ENCODE measurements at places on chromosomes 3 and 15.

DNA sequence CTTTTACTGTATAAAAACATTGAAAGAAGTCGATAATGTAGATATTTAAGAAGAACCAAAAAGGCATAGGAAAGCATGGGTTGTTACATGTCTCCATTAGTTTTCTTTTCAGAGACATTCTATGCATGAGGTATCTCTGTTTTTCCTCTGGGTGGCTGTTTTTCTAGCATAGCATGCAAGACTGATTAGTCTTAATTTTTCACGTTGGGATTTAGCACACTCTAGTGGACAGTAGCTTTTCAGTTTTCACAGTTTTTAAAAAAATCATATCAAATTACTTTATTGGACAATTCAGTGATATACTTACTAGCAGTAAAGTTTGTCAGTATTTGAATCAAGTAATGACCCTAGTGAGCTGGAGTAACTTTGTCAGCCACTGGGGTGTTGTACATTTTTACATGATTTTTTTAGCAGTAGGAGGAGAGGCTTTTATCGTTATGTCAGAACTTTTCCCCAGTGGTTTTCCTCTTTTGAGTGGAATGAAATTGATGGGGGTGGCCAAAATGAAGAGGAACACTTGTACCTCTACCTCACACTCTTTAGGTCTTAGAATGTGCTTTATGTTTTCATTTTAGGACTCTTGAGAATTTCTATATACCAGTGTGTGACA lies 57.2 kb downstream of the SEC22A start:
- DNase-seq, result no peak

DNA sequence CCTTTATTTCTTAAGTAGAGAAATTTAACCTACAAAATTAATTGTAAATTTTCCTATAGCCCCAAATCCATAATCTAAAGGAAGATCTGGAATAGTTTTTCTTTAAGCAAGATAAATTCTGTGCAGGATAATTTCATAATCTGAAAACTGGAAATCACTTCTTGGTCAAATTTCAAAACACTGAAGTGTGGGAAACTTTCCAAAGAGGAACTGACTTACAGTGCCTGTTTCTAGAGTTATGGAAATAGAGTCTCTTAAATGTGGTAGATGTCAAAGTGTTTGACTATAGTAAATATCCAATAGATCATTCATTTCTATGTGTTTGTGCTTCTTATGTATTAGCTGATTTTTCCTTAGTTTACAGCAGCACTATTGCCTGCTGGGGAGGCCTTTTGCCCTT lies 1.6 kb upstream of the P2RY13 start:
- DNase-seq, result no peak

DNA sequence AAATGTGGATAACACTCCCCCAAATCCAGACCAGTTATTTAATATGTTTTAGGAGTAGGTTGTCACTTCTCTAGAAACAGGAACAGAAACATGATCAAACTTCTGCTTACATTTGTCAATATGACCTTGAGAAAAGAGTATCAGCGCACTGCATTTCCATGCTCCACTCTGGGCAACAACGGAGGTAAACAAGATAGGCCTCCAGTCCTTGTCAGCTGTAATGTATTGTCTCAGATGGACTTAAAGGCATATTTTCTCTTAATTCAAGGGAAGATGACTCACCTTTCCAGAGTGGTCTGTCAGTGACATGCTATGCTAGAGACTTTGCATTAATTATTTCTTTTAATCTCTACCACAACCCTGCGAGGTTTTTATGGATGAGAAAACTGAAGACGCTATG lies 51.6 kb upstream of the TCF12 start:
- DNase-seq, result no peak

DNA sequence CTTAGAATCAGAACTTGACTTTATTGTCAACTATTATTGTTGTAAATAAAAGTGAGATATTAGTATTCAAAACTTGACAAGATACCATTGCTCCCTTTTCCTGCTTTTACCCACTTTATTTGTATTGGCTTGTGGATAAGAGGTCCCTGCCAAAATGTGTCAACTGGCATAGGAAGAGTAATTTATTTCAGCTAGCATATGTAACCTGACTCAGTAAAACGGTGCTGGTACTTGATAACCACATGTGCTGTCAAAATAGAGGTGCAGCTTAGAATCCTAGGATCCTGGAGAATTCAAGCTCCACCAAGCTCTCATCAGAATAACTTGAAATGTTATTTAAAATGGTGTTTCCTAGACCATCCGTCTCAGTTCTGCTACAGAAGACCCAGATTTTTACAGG lies 90.2 kb upstream of the TGFBR2 start:
- no peak for DNase-seq

GRCh38 chr3:172519740-172520139 lies 3.5 kb downstream of the TNFSF10 start:
- DNase-seq, result no peak

All from stimulated activated CD8-positive, alpha-beta memory T cell treated with anti-CD3 and anti-CD28 coated beads, Interleukin-15, amount 100 ng/mL, for 24 hours (primary cell).